ENCODE measurements at places on chromosomes 11 and 22.
A peak's percentile ranks its signal among the peaks of the same experiment; 100 is the strongest.

- DNase-seq, result peak; percentile 91
Measured at GRCh38 chr11:94658386-94658785, 91.2 kb downstream of the PIWIL4 start.

DNA sequence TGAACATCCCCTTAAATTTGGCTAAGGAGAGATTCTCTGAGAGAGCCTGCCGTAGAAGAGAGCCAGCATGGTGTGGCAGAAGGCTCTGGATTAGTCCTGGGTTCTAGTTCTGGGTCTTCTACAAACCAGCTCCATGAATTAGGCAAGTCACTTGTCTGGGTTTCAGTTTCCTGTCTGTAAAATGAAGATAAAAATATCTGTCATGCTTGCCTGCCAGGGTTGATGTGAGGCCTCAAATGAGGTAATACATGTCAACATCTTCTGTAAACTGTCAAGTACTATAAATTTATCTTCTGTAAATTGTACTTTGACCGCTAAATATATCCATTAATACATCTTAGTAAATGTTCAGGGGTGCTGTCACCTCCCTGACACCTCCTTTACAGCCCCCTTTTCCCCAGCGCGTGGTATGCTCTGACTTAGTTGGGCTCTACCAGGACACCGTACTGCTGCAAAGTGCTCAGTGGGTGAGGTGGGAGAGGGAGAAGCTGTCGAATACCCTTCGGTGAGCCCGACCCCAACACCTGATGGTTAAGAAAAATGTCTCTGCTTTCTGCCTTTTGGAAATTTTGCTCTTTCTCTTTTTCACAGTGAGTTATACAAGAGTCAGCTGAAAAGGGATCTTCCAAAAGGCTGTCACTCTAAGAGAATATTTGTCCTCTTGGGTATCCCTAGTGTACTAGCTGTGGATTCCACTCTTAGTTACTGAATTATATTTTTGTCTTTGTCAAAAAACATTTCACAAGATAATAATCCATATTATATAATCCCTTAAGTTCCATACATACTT is 15.0 kb downstream of the RBX1 start:
- no peak for DNase-seq

DNA sequence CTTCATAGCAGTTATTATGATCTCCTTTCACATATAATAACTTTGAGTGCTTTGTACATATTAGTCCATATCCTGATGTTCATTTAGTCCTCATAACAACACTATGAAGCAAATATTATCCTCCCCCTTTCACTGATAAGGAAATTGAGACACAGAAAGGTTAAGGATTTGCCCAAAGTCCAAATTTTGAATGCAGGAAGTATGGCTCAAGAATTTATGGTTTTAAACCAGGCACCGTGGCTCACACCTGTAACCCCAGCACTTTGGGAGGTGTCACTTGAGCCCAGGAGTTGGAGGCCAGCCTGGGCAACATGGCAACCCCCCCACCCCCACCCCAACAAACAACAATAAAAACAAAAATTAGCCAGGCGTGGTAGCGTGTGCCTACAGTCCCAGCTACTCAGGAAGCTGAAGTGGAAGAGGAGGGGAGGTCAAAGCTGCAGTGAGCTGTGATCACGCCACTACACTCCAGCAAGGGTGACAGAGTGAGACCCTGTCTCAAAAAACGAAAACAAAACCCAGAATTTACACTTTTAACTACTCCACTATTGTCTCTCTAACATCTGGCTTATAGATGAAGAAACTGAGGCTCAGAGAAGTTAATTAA is 8.6 kb downstream of the CCDC34 start:
- DNase-seq, result no peak

GRCh38 chr11:17813391-17814059 is 78.9 kb downstream of the KCNC1 start:
- DNase-seq, result no peak

- DNase-seq, result peak; percentile 91
Measured at GRCh38 chr11:35116762-35117640, 22.0 kb upstream of the CD44 start.

- DNase-seq, result no peak
Measured at GRCh38 chr11:123630126-123630608, 24.3 kb downstream of the SCN3B start.

- DNase-seq, result no peak
Measured at GRCh38 chr11:105609341-105609781, 512 bp upstream of the GRIA4 start.

DNA sequence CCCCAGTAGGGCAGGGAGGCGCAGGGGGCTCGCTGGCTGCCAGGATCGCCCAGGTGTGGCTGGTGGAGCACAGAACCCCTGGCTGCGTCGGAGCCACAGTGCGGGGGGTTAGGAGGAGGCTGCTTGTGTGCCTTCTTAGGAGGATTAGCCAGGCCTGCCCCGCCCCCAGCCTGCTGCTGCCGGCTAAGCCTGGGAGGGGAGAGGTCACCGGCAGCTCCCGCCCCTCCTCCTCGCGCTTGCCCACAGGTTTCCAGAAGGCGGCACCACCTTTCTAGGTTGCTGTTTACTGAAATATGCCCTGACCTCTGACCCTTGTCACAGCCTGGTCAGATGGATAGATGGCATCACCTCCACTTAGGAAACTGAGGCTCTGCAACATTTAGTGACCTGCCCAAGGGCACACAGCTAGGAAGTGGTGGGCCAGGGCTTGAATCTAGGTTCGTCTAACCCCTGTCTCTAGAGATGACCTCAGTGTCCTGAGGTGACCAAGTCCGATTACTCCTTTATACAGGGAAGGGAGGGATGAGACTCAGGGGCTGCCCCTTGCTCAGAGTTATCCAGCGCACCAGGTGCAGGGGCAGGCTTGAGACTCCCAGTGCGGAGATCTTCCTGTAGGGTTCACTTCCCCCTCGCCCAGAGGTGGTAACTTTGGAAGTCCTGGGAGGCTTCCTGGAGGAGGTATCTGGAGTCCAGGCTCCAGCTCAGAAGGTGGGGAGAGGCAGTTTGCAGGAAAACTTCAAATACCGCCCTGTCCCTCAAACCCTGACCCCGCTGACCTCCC is 44.0 kb downstream of the MYO7A start:
- DNase-seq, result no peak

DNA sequence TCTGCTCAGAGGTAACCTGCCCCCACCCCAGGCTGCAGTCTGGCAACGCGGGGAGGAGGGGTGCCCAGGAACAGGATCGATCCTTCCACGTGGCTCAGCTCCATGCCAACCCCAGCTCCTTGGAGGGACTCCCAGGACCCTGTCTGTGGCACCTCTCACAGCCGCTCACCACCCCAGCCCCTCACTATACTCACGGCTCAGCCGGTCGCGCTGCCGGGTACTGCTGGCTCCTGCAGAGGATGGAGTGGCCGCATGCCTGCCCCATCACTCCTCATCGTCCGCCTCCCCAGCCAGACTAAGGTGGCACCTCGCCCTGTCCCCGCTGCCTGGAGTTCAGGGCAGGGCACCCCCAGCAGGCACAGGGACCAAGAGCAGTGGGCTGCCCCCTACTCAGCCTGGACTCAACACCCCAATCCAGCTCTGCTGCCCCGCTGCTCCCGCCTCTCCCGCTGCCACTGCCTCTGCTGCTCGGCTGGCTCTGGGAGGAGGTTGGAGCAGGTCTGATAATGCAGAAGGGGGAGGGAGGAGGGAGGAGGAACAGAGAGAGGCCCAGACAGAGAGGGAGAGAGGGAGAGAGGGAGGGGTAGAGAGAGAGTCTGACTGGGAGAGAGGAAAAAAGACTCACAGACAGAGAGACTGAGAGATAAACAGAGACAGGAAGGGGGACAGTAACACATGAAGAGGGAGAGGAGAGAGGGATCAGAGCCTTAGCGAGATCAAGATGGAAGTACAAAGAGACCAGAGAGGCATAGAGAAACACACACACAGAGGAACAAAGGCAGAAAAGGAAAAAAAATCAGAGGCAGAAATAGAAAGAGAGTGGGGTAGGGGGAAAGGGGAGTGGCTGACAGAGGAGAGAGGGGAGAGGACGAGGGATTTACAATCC is at the start of gene PDE2A:
PDE2A (minus strand) TSS at position 480 of the 886 bp plus-strand sequence; CDS start at position 265, 215 bp downstream.
- DNase-seq, result peak; percentile 39

DNA sequence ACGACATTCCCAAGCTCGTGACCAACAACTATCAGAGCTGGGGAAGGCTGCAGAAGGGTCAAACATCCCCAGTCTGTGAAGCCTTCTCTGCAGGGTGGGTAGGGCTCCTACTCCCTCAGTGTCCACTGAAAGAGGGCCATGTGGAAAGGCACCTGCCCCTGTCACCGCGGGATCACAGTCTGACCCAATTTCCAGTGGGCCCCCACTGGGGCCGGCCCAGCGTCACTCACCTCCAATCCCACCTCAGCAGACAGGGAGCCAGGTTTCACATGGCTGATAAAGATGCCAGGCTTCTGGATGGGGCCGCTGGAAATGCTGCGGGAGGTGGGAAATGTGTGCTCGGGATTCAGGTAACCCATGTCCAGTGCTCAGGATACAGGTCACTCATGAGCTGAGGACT is 20.0 kb downstream of the USH1C start:
- DNase-seq, result no peak

DNA sequence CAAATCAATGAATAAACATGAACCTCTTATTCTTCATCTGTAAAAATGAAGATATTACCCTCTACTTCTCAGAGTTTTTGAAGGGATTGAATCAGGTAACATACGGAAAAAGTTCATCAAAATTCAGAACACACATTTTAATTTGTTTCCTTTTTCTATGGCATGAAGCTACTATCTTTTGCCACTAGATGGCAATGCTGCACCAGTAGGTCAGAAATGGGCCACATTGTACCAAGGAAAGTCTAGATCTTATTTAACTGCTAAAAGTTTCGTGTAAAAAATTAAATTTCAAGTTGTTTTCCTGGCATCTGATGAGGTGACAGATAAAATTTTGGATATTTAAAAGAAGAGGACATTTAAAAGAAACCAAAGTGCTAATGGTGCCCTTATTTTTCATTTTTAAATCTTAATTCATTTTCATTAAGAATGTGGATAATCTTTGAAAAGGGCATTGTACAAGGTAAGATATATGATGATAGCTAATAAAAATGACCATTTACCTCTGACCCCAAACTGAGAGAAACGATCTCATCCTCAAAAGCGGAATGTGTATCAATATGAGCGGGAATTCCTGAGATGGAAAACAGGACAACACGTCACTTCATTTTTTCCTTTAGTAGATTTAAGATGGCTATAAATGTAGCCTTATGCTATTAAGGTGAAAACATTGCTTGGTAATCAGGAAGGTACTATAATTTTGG is 16.1 kb downstream of the ALKBH8 start:
- DNase-seq, result peak; percentile 30

- DNase-seq, result no peak
Measured at GRCh38 chr11:24543771-24544170, 46.9 kb downstream of the LUZP2 start.

DNA sequence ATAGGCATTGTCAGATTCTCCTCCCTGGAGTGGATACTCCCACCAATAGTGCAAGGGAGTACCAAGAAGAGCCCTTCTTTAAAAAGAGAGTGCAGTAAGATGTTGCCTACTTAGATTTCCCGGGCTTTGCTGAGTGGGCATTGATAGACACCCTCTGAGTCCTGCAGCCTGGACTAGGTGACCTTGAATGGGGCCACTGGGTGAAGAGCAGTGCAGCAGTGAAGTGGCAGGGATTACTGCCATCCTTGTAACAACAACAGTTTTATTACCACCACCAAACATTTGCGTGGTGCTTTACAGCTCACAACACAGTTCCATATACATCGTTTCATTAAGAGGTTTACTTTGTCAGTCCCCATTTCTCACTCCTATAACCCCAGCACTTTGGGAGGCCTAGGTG is 59.4 kb downstream of the MICAL2 start:
- no peak for DNase-seq

GRCh38 chr11:123421589-123421988 is 8.5 kb upstream of the GRAMD1B start:
- no peak for DNase-seq

DNA sequence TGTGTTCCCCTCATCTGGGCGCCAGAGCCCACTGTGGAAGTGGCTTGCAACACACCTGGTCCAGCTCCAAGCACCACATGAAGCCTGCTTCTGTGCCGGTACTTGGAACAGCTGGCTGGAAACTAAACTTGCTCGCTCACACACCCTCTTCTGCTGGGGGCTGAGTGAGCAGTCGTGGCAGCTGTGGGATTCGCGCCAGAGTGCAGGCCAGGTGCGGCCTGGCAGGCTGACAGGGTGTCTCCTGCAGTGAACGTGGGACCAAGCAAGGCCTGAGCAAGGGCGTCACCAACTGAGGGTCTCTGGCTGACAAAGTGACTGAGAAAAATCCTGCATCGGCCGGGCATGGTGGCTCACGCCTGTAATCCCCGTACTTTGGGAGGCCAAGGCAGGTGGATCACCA is 15.2 kb downstream of the SMC1B start:
- DNase-seq, result no peak

- no peak for DNase-seq
Measured at GRCh38 chr11:116442238-116442752, 330.5 kb downstream of the BUD13 start.

- no peak for DNase-seq
Measured at GRCh38 chr22:47748957-47749356, 986.5 kb downstream of the TBC1D22A start.

- DNase-seq, result no peak
Measured at GRCh38 chr11:82261367-82261766, 472.3 kb downstream of the FAM181B start.

DNA sequence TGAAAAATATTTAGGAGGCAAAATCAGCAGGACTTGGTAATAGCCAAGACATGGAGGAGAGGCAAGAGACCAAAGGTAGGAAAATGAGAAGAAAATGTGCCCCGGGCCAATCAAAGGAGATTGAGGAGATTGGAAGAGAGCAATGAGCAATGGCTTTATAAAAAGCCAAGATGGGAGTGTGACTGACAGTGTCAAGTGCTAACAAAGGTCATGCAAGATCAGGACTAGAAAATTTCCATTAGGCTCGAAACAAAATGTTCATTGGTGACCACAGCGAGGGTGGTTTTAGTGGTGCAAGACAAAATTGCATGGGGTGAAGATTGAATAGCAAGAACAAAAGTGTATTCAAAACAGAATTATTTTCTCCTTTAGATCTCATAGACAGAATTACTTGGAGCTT is 45.2 kb upstream of the TBCEL start:
- DNase-seq, result no peak

DNA sequence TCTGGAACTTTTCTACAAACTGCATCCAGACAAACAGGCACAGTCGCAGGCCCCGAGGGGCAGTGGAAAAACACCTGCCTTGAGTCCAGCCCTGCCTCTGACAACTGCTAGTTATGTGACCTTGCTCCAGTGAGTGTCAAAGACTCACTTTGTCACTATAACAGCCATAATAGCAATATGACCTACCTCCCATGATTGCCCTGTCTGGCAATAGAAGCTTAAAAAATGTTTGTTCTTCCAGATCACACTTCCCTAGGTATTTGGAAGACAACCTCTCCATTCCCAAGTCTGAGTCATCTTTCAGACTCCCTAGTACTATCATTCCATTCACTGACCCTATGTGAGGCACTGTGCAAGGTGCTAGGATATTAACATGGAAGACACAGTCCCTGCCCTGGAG is 74.5 kb downstream of the RPL27A start:
- DNase-seq, result no peak
